ENCODE measurements at places on chromosomes 2 and 18.

DNA sequence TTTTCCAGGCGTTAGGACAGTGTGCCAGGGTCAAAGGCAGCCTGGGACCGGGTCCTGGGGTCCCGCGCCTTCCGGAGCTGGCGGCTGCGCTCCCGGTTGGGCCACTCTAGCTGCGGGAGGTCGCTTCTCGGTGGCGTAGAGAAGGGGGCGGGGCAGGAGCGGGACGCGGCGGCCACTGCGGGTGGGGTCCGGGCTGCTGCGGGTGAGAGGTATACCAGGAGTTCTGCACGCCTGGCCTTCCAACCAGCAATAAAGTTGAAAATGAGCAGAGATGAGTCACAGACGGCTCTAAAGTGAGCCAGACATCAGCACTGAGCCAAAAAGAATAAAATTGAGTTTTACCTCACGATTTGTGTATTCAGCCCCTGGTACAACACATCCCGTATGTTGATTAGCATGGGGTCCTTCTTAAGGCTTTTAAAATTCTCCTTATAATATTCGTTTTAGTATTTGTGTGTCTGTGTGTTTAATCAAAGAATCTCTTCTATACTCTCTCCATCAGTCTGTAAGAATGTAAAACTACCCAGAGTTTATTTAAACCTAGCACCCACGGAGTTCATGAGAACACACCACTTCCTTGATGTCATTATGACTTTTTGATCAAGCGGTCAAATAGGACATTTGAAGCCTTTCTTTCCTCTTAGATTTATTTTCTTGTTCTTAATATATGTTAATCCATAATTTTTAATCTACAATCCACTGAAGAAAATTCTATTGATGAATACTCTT is at the start of gene C1GALT1C1L:
Gene C1GALT1C1L (minus strand): TSS at position 108 of the 729 bp plus-strand sequence. CDS start 107 bp downstream, at position 1.
- peak; percentile 60 for DNase-seq

DNA sequence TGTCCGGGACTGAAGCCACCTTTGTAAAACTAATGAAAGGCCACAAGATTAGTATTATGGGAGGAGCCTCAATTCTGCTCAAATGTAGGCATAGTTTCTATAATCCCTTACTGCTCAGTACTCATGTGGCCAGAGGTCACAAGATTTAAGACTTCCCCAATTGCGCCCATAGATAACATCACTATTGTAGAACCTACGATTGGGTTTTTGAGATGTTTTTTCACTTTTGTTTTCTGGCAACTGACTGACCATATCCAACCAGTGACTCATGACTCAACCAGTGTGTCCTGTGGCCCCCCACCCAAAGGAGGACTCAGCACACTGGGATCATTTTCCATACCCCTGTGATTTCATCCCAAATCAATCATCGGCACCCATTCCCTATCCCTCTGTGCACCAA is 15.2 kb upstream of the TSPYL6 start:
- no peak for DNase-seq

DNA sequence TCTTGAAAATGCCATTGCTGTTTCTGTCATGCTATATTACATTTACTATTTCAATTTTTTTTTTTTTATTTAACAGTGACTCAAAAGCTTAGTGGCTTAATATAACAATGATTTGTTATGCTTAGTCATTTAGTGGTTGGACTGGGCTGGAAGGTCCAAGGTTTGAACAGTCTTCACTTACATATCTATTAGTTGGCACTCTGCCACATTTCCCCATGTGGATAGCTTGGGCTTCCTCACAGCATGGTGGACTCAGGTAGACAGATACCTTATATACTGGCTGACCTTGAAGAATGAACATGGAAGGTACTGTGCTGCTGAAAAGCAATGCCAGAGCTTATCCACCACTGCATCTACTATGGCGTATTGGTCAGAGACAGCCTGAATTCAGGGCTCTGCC is 909.5 kb upstream of the SOX11 start:
- DNase-seq = no peak

- DNase-seq = peak; percentile 38
These were observed 72.6 kb downstream of the ZNF532 start for GRCh38 chr18:58937071-58937886.

DNA sequence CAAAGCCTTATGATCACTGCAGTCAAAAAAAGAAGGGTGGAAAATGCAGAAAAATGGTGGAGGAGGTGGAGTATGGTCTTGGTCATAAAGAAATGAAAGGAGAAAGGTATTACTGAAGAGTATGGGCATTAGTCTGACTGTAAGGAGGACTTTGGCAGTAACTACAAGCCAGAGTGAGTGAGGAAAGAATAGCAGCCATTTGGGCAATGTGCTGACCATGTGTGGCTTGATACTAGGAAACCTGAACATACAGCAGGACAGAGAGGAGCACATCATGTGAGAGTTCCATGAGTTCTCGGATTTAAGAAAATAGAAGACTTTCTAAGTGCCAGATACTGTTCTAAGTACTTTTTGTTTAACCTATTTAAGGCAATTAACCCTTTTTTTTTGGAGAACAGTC is 8.5 kb downstream of the DTNA start:
- no peak for DNase-seq

GRCh38 chr18:58344861-58345463 is 283.9 kb downstream of the ALPK2 start:
- no peak for DNase-seq

DNA sequence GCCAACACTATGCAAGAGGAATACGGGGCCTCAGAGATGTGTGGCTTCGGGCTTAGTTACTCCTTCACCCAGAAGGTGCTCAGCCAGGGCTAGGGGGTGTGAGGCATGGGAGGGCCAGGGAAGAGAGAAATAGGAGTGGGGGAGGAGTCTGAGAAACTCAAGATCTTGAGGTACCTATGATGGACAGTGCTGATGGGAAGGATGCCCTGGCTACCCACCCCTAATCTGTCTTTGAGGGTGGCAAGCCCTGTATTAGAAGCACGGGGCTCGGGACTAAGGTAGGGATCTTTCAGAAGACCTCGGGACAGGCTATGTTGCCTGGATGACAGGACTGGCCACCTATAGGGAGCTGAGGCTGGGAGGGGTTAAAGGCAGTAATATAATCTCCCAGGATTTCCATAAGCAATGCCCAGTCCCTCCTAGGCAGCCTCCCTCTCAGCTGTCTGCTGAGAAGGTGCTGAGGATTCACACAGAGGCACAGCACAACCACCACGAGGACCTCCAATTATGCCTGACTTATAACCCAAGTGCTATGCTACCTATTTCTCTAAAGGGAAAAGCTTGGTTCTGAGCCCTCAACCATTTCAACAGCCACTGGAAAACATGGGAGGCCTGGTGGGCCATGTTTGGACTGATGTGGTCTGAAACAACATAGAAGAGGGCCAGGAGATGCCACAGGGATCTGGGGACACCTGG is 23.3 kb downstream of the MTHFD2 start:
- no peak for DNase-seq

DNA sequence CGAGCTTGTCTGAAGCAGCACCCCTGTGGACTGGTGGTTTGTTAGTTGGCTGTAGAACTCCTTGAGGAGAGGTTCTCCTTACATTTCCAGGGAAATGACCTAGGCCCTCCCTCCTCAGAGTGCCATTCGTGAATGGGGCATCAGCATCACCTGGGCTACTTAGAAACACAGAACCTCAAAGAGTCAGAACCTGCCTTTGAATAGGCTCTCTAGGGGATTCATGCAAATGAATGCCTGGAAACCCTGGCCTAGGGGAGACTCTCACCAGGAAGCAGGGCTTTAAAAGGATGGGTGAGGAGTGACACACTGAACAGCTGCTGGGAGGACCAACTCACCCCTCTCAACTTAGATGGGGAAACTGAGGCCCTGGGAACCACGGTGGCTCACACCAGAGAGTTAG is 2.1 kb upstream of the MOCOS start:
- DNase-seq = no peak
